Cardiac muscle cell (in vitro differentiated cells and primary cell): ENCODE measurements at places on chromosomes 4 and X. TPM values are rescaled to one million over a fixed set of nuclear protein-coding genes. Genes with fewer than 3 reads are reported as not detected.

- no peaks in the 10 kb centered on the region for H3K36me3 ChIP-seq
- H3K4me3 ChIP-seq: no peak overlapping the region
- DNase-seq: no peak
Observed at GRCh38 chrX:38986586-38986985, 185.3 kb downstream of the MID1IP1 start.

DNA sequence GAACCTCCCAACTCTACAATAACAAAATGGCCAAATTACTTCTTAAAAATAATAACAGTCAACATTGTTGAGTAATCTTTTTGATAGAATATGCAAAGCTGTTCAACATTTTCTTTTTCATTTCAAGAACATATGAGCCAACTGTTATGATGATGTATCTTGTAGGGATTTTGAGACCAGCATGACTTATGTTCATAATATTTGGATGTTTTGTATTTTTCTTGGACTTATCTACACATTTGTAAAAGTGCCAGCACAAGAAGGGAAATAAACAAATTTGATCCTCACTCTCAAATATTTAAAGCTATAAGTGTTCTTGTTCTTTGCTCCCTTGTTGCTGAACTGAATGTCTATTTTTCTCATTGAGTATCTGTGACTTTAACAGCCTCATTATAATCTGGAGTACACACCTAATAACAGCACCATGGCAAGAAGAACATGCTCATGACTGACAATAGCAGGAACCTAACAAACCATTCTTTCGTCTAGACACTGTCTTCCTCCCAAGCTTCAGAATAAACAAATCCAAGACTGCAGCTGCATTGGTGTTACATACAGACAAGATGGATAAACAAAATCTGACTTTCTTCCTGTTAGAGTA is 1049.7 kb downstream of the FAT4 start:
- no peaks in the 10 kb centered on the region for H3K4me1 ChIP-seq
- H3K4me3 ChIP-seq: no peak overlapping the region
- H3K27me3 ChIP-seq: no peaks in the 10 kb centered on the region
- no peaks in the 10 kb centered on the region for H3K36me3 ChIP-seq

- no peak overlapping the region for H3K27ac ChIP-seq
- H3K4me3 ChIP-seq: no peak overlapping the region
- no peaks in the 10 kb centered on the region for H3K27me3 ChIP-seq
- DNase-seq: peak; percentile 86
- no peaks in the 10 kb centered on the region for H3K4me1 ChIP-seq
- no peaks in the 10 kb centered on the region for H3K36me3 ChIP-seq
Observed at GRCh38 chr4:89492581-89493071, 185.0 kb upstream of the GPRIN3 start.

- no peaks in the 10 kb centered on the region for H3K36me3 ChIP-seq
- H3K4me3 ChIP-seq: no peak overlapping the region
- H3K27me3 ChIP-seq: no peaks in the 10 kb centered on the region
- H3K27ac ChIP-seq: no peak overlapping the region
- H3K4me1 ChIP-seq: no peaks in the 10 kb centered on the region
Observed at GRCh38 chrX:25125483-25125882, 109.7 kb upstream of the ARX start.

- peaks cover 6% of the 10 kb centered on the region for H3K36me3 ChIP-seq
- H3K27ac ChIP-seq: no peak overlapping the region
- H3K27me3 ChIP-seq: no peaks in the 10 kb centered on the region
- H3K4me1 ChIP-seq: no peaks in the 10 kb centered on the region
- H3K4me3 ChIP-seq: no peak overlapping the region
- peak; percentile 9 for DNase-seq
Observed at GRCh38 chr4:81427344-81427821, 44.3 kb downstream of the RASGEF1B start.

GRCh38 chr4:145484225-145484846 is 2.7 kb downstream of the SMAD1 start:
- H3K36me3 ChIP-seq: no peaks in the 10 kb centered on the region
- no peak overlapping the region for H3K4me3 ChIP-seq
- no peak overlapping the region for H3K27ac ChIP-seq
- no peaks in the 10 kb centered on the region for H3K27me3 ChIP-seq
- no peak for DNase-seq
- H3K4me1 ChIP-seq: peaks cover 21% of the 10 kb centered on the region

Gene ZNF732
- total RNA-seq: 1.7 and 2.2 TPM in 2 replicates
